ENCODE measurements at places on chromosomes 7 and 10.

- no peak for DNase-seq
These were observed 61.4 kb upstream of the PPP1R3C start for GRCh38 chr10:91694170-91694794.

GRCh38 chr10:31317171-31317570 lies 1.8 kb upstream of the ZEB1 start:
- DNase-seq: no peak

- DNase-seq: no peak
These were observed 34.9 kb downstream of the FAM204A start for GRCh38 chr10:118307220-118307619.

DNA sequence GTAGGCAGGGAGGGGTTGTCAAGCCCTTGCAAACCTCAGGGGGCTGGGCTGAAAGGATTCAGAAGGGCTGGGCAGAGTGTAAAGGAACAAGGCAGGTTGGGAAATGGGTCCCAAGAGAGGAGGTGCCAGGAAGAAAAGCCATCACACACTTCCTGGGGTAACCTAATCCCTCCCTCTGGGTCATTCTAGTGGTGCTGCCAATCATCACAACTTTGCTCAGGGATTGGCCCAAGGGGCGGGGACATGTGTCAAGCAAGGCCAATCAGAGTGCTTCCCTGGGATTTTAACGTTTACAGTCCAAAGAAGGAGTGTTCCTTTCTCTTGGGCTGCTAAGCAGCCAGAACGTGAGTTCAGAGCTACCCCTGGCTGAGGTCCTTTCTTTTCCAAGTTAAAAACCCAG lies 57.1 kb upstream of the NPTX2 start:
- no peak for DNase-seq

GRCh38 chr7:15778191-15778590 lies 91.7 kb upstream of the MEOX2 start:
- no peak for DNase-seq

GRCh38 chr7:31071645-31072029 lies 19.5 kb downstream of the ADCYAP1R1 start:
- DNase-seq: no peak

- no peak for DNase-seq
These were observed 28.0 kb downstream of the GRK5 start for GRCh38 chr10:119235356-119235755.

GRCh38 chr7:32518534-32519140 lies 23.3 kb downstream of the AVL9 start:
- no peak for DNase-seq

DNA sequence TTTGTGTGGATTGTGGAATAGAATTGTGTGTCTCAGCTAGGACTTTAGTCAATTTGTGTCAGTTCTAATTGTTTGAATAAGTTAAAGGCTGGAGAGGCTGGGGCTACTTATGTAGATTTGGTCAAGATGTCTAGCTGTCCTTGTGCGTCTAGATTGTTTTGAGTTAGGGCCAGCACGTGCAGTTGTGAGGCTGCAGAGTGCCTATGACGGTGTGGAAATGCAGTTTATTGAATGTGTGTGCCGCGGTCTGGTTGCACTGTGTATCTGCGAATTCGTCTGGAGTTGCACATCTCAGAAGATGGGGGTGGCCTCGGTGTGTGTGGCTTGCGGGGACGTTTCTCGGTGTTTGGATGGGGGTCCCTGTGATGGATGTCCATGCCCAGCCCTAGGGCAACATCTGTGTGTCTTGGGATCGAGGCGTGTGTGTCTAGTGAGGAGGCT lies 10.2 kb downstream of the EMX2 start:
- no peak for DNase-seq

GRCh38 chr7:13321316-13321715 lies 633.9 kb downstream of the ARL4A start:
- DNase-seq: no peak

GRCh38 chr7:14000247-14000646 lies 10.8 kb upstream of the ETV1 start:
- DNase-seq: no peak

GRCh38 chr10:119509909-119510451 lies 32.5 kb downstream of the RGS10 start:
- DNase-seq: no peak

DNA sequence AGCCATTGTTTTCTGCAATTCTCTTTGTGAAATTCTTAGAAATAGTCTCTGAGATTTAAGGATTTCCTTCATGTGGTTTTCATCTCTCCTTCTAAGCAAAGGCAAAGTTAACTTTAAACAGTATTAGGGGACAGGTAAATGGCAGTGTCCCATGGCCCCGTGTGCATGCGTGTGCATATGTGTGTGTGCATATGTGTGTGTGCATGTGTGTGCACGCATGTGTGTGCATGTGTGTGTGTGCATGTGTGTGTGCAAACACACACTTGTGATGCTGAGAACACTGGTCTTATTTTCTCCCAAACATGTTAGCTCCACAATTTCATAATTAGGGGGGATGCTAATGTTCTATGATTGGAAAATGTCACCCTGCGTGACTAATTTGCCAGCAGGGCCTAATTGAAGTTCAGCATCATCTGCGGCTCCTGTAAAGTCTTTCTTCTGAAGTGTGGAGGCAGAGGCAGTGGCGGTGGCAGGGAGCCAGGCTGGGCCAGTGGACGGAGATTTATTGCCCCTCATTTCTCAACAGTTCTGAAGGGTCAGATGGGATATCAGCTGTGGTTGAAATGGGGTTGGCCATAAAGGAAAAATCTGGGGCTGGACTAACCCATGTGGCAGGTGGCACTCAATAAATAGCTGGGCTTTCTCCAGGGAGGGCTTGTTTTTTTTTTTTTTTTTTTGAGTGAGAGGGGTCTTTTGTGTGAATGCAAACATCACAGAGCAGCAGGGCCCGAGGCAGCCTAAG lies 289.3 kb upstream of the PODXL start:
- DNase-seq: no peak

GRCh38 chr10:97207756-97208346 lies 22.1 kb upstream of the SLIT1 start:
- no peak for DNase-seq

Measured in T1000 (cell line).